ENCODE measurements at places on chromosomes 1 and 21. TPM values are rescaled to one million over a fixed set of nuclear protein-coding genes. Genes with fewer than 3 reads are reported as not detected.

DNA sequence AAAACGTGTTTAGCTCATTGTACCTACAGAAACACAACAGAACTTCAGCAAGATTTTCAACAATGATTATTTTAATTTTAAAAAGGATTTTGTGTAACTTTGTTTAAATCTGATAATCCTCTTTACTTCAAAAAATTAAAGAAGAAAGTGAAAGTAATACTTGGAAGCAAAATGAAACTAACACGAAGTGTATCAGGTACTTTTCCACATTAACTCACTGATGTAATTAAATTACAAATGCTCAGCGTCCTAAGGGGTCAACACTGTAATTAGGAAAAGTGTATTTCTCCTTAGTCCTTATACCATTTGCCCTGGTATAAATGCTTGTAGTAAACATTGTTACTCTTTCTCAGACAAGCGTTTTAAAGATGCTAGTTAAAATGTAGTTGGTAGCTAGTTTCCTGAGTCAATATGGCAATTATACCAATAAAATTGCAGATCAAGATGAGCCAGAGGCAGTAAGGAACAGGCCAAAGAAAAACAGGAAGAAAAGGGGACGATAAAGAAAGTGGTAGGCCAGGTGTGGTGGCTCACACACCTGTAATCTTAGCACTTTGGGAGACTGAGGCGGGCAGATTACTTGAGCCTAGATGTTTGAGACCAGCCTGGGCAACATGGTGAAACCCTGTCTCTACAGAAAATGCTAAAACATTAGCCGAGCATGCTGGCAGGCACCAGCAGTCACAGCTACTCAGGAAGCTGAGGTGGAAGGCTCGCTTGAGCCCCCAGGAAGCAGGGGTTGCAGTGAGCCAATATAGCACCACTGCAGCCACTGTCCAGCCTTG, 553.0 kb downstream of the SMYD3 start:
- DNase-seq: no peak

Gene TNFRSF1B
- total RNA-seq: 7.4 TPM

Gene PEA15
- total RNA-seq: 195 TPM

- DNase-seq: no peak
Measured at GRCh38 chr1:76018045-76018444, 56.5 kb upstream of the ST6GALNAC3 start.

GRCh38 chr21:31459457-31459856, 115.4 kb upstream of the TIAM1 start:
- no peak for DNase-seq

- DNase-seq: no peak
Measured at GRCh38 chr1:117796226-117796625, 133.2 kb downstream of the GDAP2 start.

Gene CFAP107
- total RNA-seq: not detected
